C1 segment of cervical spinal cord (tissue), 14 donors: ENCODE measurements at places on chromosomes 11 and 22.

- no peak for DNase-seq
These were observed 22.9 kb upstream of the TLCD5 start for GRCh38 chr11:120302001-120302805.

DNA sequence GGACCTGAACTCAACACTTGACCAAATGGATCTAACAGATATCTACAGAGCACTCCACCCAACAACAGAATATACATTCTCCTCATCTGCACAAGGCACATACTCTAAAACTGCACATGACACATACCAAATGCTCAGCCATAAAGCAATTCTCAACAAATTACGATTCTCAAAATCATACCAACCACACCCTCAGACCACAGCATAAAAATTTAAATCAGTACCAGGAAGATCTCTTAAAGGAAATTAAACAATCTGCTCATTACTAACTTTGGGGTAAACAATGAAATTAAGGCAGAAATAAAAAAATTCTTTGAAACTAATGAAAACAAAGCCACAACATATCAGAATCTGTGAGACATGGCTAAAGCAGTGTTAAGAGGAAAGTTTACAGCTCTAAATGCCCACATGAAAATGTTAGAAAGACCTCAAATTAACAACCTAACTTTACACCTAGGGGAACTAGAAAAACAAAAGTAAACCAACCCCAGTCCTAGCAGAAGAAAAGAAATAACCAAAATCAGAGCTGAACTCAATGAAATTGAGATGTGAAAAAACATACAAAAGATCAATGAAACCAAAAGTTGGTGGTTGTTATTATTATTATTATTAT lies 37.2 kb downstream of the TMEM123 start:
- no peak for DNase-seq

DNA sequence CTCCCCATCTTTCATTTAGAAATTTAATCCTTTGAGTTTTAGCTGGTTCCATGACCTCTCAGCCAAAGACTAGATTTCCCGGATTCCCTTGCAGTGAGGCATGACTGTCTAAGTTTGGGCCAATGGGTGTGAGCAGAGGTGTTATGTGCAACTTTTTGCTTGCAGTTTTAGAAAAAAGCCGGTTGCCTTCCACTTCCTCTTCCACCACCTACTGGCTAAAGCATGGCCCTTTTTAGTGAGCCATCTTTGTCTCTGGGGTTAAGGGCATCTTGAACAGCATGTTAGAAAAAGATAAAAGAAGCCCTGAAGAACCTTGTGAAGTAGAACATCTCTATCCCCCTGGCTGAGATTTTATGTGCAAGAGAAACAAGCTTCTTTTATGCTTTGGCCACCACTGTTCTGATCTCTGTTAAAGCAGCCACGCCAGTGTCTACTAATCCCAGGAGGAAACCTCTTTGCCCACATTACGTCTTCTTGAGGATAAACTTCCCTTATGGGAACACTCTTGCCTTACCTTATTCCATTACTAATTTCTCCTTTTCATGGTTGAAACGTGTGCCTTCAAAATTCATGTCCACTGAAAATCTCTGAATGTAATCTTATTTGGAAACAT lies 279.9 kb downstream of the TENM4 start:
- DNase-seq = no peak

DNA sequence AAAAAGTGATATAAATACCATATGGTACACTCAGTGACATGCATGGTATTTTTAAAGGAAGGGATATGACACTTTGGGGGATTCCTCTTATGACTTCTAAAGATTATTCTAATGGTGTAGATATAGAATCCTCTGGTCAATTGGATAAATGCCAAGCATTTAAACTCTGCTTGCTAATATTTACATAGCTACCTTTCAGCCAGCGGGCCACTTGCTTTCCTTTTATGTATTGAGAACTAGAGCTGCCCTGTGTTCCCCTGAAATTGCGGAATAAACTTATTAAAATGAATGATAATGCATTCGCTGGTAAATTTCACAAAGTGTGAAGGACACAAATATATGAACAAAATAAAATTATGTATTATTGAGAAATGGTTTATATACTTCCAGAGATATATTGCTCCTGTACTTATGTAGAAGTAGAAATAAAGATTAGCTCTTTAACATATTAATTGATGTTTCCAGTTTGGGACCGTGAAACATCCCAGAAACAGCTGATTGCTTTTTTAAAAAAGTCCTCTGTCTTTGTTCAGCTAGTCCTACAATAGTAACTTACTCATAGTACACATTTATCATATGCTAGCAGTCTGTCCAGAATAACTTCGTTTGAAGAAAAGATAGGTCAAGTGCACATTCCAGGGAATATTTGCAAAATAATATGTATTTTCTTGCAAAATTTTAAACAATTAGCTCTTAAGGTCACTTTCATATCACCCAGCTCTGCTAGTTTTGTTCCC lies 40.1 kb upstream of the CARD18 start:
- DNase-seq = no peak

DNA sequence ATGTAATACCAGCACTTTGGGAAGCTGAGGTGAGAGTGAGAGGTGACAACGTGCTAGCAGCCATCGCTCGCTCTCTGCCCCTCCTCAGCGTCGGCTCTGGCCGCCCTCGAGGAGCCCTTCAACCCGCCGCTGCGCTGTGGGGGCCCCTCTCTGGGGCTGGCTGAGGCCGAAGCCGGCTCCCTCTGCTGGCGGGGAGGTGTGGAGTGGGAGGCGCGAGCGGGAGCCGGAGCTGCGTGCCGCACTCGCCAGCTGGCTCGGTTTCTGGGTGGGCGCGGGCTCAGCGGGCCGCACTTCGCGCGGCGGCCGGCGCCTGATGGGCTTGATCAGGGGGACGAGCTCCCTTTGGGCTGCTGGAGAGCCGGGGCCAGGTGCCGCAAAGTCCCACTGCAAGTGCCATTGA lies 98.9 kb upstream of the UBASH3B start:
- DNase-seq = no peak

DNA sequence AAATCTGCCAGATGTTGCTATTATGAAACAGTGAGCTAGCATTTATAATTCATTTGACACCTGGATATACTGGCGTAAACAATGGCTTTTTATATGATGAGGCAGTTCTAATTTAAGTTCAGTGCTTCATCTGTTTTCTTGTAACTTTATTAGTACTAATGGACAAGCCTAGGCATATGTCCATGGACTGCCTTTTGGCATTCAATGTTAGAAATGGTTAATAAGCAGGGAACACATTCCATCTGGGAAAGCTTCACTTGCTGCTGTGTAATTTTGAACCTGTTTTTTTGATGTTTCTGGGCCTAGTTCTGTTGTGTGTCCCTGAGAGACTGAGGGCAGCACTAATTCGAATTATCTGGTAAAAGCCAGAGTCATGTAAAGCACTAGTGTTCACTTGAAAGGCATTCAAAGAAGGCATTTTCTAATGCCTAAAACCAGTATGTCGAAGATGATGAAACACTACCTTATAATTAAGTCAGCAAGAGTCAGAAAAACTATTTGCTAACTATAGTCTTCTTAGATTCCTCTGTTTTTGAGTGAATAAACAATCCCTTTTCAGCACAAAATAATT lies 138.5 kb downstream of the SWAP70 start:
- DNase-seq = no peak

- peak; percentile 64 for DNase-seq
These were observed 71.1 kb downstream of the LARGE2 start for GRCh38 chr11:45993531-45994001.

DNA sequence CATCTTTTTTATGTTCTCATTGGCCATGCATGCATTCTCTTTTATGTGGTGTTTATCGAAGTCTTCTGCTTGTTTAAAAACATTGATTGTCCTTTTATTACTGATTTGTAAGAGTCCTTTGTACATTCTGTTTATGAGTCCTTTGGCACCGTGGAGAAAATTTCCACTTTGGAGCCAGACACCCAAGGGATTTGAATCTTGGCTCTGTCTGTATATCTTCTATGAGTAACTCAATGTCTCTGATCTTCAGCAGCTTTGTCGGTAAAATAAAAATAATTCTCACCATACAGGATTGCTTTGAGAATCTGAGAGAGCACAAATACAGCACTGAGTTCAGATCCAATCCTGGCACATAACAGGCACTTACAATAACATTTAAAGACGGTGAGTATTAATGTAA lies 12.8 kb upstream of the SORL1 start:
- no peak for DNase-seq

DNA sequence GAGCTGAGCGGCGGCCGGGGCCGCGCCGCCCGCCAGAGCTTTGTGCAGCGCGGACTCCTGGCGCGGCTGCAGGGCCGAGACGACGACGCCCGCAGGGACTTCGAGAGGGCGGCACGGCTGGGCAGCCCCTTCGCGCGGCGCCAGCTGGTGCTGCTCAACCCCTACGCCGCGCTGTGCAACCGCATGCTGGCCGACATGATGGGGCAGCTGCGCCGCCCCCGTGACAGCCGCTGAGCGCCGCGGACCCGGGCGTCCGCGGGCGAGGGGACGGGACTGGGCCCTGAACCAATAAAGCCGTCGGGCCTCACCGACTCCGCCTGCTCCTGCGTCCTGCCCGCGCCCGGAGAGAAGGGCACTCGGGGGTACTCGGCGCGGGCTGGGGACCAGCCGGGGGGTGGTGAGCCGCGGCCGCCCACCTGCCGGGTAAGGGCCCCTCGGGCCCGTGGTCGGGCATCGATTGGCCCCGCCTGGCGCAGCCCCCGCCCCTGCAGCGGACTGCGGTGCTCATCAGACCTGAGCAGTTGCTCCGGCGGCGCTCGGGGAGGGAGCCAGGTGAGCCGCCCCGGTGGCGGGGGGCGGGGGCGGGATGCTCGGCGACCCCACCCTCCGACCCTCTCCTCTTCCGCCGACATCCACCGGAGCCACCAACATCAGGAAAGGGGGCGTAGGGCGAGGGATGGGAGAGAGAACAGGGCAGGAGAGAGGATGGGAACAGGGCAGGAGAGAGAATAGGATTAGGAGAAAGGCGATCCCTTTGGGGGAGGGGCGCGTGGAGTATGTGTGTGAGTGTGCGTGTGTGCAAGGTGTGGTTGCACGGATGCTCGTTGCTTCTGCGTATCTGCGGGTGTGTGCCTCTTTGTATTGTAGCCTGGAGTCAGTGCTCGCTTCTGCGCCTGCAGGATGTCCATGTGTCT lies at the start of gene TMEM25:
TSS of gene TMEM25 (plus strand) at position 510 of the 914 bp plus-strand sequence. CDS start 610 bp downstream, outside the sequence.
- DNase-seq = peak; percentile 78

- peak; percentile 69 for DNase-seq
These were observed 669 bp downstream of the MICAL3 start for GRCh38 chr22:18023509-18024275.

GRCh38 chr11:47403571-47403970 lies 4.8 kb upstream of the SLC39A13 start:
- no peak for DNase-seq
